ENCODE measurements at places on chromosomes 13 and 19. TPM values are rescaled to one million over a fixed set of nuclear protein-coding genes. Genes with fewer than 3 reads are reported as not detected.

GRCh38 chr13:50998326-50998725 is 88.7 kb downstream of the RNASEH2B start:
- DNase-seq = no peak

DNA sequence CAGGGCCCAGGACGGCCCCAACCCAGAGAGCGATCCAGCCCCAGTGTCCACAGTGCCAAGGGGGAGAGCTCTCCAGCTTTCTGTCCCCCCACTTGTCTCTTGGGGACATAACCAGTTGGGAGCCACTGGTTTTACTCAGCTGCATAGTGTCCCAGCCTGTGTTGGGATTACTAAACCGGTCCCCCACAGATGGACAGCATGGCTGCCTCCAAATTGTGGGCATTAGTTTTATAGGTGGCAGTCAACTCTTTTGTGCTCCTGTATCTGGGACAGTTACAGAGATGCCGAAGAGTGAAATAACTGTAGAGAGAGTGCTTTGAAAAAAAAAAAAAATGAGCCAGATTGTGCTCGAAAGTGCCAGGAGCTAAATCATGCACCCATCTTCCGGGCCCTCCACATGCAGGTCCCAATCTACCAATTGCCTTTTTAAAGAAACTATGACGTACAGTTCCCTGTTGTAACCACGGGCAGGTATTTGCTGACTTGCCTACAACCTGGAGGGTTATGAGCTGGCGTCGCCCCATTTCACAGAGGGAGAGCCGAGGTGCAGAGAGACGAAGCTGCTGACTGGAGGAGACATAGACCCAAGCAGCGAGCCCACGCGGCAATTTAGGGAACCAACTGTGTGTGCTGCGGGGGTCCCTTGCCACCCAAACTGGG is 2.4 kb upstream of the NFIC start:
- no peak for DNase-seq

DNA sequence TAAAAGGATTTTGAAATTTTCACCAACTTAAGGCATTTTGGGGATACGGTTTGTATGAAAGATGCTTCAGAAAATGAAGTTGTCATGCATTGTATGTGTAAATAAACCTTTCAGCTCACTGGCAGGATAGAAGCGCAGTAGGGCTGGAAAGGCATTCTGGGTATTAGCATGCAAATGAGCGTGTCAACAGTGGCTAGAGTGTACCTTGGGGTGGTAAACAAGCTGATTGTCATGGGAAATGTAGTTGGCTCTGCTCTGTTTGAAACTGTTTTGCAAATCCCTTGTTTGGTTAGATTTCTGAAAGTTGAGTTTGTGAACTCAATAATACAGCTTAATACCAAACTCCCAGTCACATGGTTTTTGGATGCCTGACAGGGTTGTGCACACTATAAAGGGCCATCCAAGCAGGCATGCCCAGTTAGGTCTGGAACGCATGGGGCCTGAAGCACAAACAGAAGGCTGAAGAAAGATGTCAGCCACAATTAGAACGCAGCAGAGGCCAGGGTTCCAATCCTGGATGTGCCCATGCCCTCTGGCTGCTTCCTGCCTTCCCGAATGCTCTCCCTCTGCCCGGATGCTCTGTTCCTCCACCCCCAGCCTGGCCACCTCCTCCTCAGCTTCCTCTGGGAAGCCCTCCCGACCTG is 14.6 kb downstream of the GSX1 start:
- DNase-seq = no peak

- peak; percentile 99 for DNase-seq
Observed at GRCh38 chr19:54115109-54116063, at the start of the genes PRPF31 and TFPT. Gene PRPF31 (plus strand): TSS chr19:54115754. CDS start chr19:54118279, 2,525 bp downstream. Gene TFPT (minus strand): TSS chr19:54115657. CDS start chr19:54115269, 388 bp downstream.

GRCh38 chr13:101152184-101152583 is 264.1 kb downstream of the NALCN start:
- peak; percentile 29 for DNase-seq

DNA sequence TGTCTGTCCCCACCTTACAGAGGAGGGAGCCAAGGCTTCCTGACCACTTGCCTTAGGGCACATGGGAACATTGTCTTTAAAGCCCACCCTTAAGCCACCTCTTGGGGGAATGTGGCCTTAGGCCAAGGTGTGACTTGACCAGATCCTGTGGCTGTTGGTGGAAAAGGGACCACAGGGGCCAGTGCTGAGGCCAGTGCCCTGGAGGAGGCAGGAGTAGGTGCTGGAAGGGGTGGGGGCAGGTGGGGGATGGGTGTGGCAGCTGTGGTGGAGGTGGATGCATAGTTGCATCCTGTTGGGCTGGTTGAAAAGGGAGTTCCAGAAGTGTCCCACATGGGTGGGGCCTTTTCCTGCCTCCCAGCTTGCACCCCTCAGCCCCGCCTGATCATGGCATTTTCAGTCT is 44.8 kb downstream of the DNM2 start:
- no peak for DNase-seq

The CD33 gene
- total RNA-seq = 2.4 TPM

The ZNF471 gene
- 1.3 TPM for total RNA-seq

The ZNF580 gene
- total RNA-seq = 11.3 TPM

The KRTDAP gene
- not detected for total RNA-seq

The TRAPPC2B gene
- 56.7 TPM for total RNA-seq
